Stimulated activated CD4-positive, alpha-beta T cell treated with anti-CD3 and anti-CD28 coated beads, Interleukin-12 subunit alpha, Interleukin-12 subunit beta, amount 100 ng/mL, for 24 hours (primary cell): ENCODE measurements at places on chromosomes 3 and 15.
A peak's percentile ranks its signal among the peaks of the same experiment; 100 is the strongest.

GRCh38 chr15:89361451-89362202 lies 27.0 kb upstream of the POLG start:
- peak; percentile 45 for DNase-seq

DNA sequence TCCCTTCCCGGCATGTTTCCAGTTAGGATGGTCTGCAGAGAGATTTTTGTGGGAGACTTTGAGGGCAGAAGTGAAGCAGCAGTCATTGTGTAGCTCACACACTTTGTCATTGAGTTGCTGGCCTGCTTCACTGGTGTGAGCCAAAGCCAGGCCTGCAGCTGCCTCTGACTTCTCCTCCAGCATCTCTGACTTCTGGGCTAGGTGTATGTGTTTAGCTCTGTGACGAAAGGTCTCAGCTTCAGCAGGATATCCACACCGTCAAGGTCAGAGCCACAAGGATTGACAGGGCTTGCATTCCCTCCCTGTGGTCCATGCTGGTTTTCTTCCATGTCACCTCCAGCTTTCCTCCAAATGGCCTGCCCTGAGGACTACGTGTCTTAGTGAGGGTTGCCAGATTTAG lies 57.1 kb upstream of the OSBPL11 start:
- no peak for DNase-seq

- no peak for DNase-seq
These were observed 36.1 kb downstream of the CTDSPL start for GRCh38 chr3:37897763-37898162.

- DNase-seq = no peak
These were observed 102.6 kb upstream of the BNIP2 start for GRCh38 chr15:59791755-59792154.

DNA sequence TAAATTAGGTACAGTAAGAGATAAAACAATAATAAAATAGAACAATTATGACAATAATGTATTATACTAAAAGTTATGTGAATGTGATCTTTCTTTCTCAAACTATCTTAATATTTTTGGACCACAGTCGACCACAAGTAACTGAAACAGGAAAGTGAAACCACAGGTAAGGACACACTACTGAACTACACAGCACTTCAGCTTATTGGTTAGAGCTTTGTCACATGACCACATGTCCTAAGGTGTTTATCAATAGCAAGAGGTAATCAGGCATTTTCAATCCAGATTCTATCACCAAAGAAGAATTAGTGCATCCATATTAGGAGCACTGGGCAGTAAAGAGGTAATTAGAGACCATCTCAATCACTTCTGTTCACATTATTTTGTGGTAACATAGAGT lies 392.8 kb downstream of the RSL24D1 start:
- DNase-seq = no peak

DNA sequence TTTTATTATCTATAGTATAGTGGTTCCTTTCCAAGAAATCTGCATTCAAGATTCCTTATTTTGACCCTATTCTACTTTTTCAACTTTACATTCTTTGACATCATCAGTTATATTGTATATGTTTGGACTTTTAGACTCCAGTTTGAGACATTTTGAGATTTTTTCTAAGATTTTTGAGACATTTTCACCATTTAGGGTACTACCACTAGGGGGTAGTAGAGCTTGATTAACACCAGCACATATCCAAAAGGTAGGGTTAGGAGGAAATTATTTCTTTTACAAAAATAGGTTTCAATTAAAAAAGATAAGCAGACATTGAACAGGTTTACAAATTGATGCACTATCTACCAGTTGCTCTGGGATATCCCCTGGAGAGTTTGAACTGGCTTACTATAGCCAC lies 262.5 kb downstream of the SCAPER start:
- no peak for DNase-seq

- no peak for DNase-seq
These were observed 27.4 kb downstream of the SEC22A start for GRCh38 chr3:123229145-123229544.

- DNase-seq = no peak
These were observed 22.7 kb downstream of the ABHD6 start for GRCh38 chr3:58260261-58260731.

DNA sequence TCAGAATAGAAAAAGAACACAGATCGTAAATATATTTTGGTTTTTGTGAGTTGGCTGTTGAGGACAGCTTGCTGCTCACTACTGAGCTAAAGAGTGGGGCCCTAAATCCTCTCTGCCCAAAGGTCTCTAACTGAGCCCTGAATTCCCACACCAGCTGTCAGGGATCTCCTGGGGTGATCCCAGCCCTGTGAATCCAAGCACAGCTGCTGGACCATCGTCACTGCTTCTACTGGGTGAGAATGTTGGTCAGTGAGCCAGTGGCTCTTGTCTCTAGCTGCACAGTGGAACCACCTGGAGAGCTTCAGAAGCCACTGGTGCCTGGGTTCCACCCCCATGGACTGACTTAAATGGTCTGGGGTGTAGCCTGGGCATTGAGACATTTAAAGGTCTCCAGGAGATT lies 90.5 kb upstream of the IL12A start:
- DNase-seq = no peak

DNA sequence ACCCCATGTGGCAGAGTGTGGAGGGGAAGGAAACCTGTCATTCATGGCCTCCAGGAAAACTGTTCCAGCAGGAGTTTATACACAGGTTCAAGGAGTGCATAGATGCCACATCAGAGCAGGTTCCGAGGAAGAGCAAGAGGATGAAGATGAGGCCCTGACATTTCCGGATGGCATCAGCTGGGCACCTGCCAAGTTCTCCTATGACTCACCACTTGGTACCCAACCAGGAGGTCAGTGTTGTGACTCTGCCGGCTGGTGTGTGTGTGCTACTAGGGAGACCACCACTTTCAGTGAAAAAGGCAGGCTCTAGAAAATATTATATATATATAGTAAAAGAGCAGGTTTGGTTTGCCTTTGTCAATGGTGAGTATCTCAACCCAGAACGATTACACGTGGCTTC lies 69.3 kb downstream of the NTRK3 start:
- DNase-seq = no peak

DNA sequence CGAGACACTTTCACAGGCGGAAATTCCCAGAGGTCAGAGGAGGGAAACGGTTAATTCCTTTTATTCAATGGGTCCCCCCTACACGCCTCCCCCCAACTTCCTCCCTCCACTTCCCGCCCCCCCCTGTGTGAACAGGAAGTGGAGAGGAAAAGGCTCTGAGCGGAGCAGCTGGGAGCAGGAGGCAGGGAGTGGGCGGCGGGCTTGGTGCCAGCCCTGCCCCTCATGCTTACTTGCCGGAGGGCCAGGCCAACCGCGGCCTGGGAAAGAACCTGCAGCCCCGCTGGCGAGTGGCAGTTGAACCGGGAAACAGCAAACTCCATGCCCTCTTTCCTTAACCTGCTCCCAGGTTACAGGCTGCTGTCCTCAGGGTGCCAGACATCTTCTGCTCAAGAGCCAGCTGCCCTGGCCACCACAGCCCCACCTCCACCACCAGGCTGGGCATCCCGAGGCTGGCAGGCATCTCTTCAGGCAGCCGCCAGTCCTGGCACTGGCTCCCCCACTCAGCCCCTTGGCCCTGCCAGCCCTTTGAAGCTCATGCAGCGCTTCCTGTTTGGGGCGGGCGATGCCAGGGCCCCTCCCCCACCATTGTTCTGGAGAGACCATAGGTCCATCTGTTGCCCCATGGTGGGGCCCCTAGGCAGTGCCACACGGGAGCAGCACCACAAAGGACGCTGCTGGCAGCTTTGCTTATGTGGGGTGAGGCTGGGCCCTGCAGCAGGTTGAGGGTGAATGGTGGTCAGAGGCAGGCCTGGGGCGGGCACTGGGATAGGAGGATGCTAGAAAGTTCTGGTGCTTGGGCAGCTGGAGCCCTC lies 12.9 kb downstream of the VPS18 start:
- no peak for DNase-seq

GRCh38 chr3:193980905-193981304 lies 155.0 kb upstream of the HES1 start:
- DNase-seq = no peak

DNA sequence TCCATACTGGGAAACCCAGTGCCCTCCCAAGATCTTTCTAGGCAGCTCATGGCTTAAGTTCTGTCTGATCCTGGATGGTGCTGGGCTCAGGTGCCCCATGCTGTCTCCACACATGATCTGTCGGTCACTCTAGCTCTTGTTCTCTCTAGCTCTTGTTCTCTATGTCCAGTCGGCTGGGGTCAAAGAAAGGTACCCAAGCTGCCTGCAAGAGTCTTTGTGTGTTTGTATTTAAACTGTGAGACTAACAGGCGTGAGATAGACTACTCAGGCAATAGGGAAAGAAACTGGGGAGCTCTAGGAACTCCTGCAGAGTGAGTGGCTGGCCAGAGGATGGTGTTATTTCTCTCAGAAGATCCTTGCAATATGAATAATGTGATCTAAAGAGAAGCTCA lies 40.2 kb downstream of the GPR156 start:
- no peak for DNase-seq

GRCh38 chr15:49189631-49190030 lies 19.6 kb downstream of the GALK2 start:
- no peak for DNase-seq

GRCh38 chr3:77329116-77329515 lies 289.2 kb downstream of the ROBO2 start:
- no peak for DNase-seq

- DNase-seq = no peak
These were observed 394.0 kb downstream of the FOXP1 start for GRCh38 chr3:71189480-71189879.

DNA sequence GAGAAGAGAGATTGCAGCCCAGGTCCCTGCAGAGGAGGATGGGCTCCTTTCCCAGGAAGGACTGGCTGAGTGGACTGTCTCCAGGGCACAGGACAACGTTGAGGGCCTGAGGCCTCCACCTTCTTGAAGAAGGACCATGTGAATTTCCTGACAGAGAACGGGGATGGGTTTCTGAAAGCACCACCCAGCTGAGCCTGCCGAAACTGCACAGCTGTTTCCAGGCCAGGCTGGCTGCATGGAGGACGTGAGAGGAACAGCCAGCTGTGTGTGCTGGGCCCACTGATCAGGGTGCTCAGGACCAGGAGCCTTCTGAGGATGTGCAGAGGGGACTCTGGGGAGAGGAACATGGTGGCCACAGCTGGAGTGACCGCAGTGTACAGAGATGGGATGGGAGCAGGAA lies 39.2 kb downstream of the HMCES start:
- DNase-seq = no peak

DNA sequence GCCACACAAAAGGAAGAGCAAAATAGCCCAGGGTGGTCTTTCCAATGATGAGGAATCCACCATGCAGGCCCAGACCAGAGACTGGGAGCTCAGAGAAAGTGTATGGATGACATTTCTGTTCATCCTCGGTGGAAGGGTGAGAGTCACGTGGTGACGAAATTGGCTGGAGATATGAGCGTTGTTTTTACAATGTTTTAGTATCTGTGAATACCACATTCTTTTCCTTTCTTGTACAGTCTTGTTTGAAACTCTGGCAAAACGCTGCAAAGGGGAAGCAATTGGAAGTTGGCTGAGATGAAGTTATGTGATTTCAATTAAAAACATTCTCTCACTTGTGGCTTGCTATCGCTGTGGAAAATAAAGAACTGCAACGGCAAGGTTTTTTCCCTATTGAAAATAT lies 137.5 kb downstream of the MAGI1 start:
- no peak for DNase-seq

DNA sequence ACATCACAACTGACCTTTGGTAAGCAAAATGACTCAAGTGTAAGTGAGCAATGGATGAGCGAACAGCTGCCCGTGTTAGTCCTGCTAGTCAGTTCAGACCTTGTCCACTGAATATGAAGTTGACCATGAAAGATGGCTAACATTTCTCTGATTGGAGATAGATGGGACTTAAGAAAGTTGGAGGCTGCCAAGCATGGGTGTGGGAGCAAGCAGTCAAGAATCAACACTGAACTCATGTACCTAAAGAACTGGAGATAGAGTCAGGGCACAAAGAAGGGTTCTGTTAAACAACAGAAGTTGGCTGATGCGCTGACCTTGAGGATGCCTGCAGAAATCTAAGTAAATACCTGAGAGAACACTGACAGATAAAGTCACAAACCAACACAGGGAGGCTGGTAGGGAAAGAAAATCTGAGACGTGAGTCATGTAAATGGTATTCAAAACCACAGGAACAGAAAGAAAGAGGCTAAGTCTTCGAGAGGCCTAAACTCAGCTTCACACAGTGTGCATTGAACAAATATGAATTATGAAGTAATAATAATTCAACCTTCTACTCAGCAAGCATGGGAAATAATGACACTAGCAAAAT lies 30.7 kb upstream of the ANPEP start:
- no peak for DNase-seq

GRCh38 chr15:90343302-90343790 lies 8.7 kb upstream of the ZNF774 start:
- no peak for DNase-seq

- no peak for DNase-seq
These were observed 345.1 kb downstream of the PLOD2 start for GRCh38 chr3:145815707-145816413.

- no peak for DNase-seq
These were observed 258.9 kb downstream of the PDZRN3 start for GRCh38 chr3:73365756-73366397.

GRCh38 chr3:61847784-61848462 lies 286.6 kb downstream of the PTPRG start:
- no peak for DNase-seq

GRCh38 chr15:101373577-101373976 lies 78.5 kb upstream of the SNRPA1 start:
- no peak for DNase-seq

DNA sequence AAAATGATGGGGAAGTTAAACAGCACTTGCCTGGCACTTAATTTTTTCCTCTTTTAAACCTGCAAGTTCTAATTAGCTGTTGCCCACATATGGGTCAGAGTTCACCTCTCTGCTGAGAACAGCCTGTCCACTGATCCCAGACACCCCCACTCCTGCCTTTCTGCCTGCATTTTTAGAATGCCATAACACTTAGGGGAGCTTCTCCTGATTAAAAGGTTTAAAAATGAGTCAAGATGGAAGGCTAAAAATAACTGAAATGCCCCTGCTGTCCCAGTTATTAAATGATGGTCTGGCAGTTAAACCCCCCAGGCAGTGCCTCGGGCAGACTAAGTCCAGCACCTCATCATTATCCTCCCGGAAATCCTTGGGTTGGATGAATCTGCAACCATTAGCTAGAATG lies 913.6 kb upstream of the ARPP21 start:
- no peak for DNase-seq
